ENCODE measurements at places on chromosomes 16 and 17.
A peak's percentile ranks its signal among the peaks of the same experiment; 100 is the strongest.

DNA sequence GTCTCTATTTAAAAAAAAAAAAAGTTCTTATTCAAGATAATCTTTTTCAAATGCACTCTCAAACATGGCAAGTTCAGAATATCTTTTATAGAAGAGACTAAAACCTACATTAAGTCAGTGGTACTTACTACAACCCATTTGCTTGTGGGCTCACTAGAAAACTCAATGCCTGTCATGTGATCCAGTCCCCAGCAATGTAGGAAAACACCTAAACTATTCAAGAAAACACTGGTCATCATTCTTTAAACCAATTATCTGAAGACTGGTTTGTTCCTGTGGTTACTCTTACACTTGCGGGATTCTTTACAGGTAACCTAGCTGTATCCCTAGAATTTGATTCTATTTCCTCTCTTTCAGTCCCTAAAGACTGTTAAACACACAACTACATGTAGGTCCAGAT lies 19.6 kb downstream of the MED13 start:
- no peak for DNase-seq

DNA sequence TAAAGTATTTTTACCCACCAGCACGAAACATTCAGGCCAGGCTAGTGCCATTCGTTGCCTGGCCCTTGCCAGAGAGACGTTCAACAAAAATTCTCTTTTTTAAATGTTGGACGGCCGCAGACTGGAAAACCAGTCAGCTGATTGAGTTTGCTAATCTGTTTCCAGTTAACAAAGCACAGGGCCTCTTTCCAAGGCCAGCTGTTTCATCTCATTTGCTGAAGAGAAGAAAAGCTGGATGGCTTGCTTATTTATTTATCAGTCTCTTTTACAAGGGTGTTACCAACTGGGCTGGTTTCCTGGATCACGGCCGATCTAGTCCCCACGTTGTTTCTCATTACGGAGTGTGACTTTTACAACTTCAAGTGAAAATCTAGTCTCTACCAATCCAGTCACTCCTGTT lies 418.7 kb upstream of the DYNLRB2 start:
- DNase-seq: no peak

GRCh38 chr17:80970044-80970761 lies 21.4 kb upstream of the CHMP6 start:
- DNase-seq: no peak

DNA sequence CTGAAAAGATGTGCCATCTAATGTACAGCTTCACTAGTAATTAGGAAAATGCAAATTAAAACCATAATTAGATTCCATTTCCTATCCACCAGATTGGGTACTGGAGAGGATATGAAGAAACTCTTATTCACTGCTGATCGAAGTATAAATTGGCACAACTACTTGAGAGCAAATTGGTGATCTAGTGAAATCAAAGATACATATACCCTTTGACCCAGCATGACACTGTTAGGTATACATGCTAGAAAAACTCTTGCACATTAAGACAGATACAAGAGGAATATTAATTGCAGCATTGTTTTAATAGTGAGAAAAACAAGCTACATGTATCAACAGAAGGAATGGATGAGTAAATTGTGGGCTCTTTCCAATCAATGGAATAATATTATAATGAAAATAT lies 48.8 kb downstream of the BRIP1 start:
- DNase-seq: no peak

DNA sequence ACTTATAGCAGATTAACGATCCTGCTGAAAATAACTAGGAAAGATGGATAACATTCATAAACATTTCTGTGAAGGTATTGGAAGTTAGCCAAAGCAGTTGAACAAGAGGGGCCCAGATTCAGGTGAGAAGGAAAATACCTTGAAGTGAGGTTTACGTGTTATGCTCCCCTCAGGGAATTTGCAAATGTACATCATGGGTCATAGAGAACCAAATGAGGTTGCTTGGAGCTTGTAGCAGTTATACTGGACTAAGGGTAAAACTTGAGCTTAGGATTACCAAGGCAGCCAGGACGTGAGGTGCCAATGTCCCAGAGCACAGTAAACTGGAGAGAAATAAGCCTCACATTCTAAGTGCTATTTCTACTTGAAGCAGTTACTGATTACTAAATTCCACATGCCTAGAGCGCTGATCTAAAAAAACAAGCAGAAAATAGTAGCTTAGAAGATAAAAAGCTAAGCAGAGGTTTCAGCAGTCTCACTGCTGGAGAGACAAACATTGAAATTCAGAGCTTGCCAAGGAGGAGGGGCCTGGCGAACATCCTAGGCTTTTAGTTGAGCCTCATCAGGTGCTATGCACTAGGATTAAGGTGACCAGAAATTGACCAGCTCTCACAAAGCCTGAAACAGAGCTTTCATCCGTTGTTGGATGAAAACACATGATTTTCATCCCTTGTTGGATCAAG lies 136.7 kb upstream of the FAM20A start:
- no peak for DNase-seq

DNA sequence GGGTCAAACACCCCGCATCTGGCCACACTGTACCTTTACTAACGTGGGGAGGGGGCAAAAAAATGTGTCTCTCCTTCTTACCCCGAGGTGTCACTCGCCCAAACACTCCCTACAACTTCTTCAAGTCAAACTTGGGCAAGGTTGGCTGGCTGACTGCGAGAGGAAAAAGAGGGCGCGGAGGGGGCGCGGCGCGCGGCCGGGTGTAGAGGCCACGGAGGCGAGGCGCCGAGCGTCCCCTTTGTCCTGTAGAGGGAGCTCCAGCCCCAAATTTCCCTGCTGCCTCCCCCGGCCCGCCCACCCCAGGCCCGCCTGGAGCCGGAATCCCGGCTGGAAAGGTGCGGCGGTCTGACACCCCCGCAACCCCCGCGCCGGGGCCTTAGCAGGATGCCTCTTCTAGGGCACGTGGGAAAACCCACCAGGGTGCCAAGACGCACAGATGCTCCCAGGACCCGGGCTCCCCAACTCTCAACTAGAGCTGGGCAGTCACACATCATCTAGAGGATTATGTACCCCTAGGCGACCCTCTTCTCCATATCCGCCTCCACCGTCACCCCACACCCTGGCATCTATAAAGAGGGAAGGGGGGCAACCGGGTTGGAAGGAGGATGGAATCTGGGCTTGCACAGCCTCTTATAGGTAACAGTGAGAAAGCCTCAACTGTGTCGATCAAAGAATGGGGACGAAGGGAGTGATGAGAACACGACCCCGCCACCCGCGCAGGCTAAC lies 4.2 kb downstream of the IRX3 start:
- no peak for DNase-seq

GRCh38 chr16:58377932-58378331 lies 14.3 kb upstream of the GINS3 start:
- DNase-seq: peak; percentile 23

GRCh38 chr16:14539631-14540030 lies 90.4 kb downstream of the PARN start:
- no peak for DNase-seq

DNA sequence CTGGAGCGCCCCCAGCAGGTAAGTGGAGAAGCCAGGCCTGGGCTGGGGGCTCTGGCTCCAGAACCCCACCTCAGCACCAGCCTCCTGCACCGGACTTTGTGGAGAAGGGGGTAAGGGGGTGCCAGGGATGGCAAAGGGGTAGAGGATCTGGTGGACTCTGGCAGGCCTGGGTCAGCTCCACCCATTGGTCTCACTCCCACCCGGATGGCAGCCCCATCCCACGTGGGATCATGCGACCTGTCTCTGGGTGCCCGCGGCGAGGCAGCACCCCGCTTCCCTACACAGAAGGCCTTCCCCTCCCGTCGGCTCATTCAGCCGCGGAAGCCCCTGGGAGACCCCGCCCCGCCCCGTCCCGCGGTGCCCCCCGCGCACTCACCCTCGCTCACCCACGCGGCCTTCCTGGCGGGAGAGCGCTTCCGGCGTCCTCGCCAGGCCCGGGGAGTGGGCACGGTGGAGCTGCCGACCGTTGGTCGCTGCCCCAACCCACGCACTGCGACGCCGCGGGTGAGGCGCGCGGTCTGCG lies 498 bp upstream of the PLEKHG4 start:
- DNase-seq: no peak

- DNase-seq: no peak
These were observed 52.6 kb downstream of the RBFOX3 start for GRCh38 chr17:79558091-79558900.

- no peak for DNase-seq
These were observed 134.3 kb downstream of the PPM1E start for GRCh38 chr17:58889928-58890327.

GRCh38 chr16:46828943-46829342 lies 2.0 kb downstream of the C16orf87 start:
- no peak for DNase-seq

DNA sequence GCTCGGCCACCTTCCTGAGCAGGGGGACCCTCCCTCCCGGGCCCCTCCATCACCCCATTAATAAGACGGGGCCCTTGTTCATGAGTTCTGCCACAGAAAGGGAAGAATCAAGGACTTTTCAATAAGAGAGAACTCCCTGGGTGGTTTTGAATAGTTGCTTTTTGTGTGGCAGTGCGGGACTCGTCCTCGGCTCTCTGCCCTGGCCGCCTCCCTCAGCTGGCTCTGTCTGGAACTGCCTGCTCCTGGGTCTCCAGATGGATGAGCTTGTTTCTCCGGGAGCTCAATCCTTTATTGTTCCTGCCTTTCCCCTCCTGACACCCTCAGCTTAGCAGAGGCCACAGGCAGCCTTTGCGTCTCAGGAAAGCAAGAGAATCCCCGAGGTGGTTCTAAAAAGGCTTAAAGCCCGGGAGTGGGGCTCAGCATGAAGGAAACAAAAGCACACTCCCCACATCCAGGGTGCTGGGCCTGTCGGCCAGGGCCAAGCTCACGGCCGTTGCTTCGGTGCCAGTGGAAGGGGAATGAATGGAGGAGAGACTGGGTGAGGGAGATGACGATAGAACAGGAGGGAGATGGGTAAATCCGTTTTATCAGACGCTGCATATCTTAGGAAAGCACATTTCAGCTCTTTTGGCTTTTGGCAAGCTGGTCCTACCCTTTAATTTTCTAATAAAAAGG lies 60.2 kb downstream of the RAI1 start:
- DNase-seq: no peak

DNA sequence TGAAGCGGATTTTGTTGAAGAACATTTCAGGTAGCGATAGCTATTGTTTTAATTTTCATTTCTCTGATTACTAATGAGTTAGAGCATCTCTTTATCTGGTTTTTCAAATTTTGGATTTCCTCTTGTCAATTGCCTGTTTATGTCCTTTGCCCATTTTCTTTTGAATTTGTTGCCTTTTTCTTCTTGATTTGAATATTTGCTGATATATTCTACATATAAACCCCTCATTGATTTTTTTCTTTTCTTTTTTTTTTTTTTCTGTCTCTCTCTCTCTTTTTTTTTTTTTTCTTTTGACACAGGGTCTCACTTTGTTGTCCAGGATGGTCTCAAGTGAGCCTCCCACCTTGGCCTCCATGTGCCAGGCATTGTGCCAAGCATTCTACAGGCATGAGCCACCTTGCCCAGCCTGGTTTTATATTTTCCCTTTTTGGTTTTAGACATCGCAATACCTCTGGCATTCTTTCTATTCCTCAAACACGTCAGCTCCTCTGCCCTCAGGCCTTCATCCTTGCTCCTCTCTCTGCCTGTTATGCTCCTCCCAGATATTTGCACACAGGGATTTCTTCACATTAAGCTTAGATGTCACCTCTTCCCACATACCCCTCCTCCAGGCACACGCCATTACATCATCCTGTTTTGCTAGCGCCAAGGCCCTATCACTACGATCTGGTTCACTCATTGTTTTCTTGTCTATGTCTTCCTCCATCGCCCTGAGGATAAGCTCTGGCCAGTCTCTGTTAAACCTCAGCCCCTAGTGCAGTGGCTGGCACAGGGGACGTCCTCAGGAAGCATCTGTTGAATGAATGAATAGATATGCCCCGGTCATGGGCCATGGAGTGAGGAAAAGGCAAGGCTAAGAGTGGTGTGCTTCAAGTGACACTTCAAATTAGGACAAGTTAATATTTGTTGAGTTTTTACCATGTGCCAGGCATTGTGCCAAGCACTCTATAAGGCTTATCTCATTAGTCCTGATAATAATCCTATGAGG lies 8.6 kb downstream of the SARM1 start:
- DNase-seq: no peak

DNA sequence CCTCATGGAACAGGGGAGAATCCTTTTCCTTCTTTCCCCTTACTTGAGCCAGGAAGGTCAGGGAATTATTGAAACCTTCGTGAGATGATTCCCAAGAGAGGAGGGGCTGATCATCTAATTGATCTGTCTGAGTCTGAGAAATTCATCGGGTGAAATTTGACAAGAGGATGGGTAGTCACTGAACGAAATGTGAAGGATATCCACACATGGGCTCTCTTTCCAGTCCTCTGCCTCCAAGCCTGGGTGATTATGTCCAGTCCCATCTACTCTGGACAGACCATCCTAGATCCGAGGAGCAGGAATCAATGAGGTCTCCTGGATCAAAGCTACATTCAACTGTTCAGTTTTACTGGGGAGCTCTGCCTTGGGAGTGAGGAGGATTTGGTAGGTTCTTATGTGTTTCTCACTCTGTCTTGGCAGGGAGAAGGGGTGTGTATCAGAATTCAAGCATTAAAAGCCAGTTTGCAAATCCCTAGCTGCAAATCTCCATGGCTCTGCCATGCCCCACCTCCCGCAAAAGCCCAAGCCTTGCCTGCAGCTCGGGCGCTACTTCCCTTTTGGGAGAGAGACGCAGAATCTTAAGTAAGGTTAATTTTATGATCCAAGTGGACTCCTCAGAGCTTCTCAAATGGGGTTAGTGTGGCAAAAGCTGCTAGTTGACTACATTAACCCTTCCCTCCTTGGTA lies 47.1 kb upstream of the TEKT3 start:
- no peak for DNase-seq

DNA sequence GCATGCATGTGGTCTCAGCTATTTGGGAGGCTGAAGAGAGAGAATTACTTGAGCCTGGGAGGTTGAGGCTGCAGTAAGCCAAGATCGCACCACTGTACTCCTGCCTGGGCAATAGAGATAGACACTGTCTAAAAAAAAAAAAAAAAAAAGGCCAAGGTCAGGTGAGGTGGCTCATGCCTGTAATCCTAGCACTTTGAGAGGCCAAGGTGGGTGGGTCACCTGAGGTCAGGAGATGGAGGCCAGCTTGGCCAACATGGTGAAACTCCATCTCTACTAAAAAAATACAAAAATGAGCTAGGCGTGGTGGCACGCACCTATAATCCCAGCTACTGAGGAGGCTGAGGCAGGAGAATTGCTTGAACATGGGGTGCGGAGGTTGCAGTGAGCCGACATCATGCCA lies 28.2 kb upstream of the CORO1A start:
- no peak for DNase-seq

GRCh38 chr16:83393196-83393981 lies 414.4 kb upstream of the HSBP1 start:
- no peak for DNase-seq

GRCh38 chr17:45018848-45019711 lies 32.4 kb downstream of the DCAKD start:
- DNase-seq: no peak
